ENCODE measurements at places on chromosomes 5 and 9.

- DNase-seq = no peak
Observed at GRCh38 chr5:73763300-73764032, 137.5 kb downstream of the ARHGEF28 start.

DNA sequence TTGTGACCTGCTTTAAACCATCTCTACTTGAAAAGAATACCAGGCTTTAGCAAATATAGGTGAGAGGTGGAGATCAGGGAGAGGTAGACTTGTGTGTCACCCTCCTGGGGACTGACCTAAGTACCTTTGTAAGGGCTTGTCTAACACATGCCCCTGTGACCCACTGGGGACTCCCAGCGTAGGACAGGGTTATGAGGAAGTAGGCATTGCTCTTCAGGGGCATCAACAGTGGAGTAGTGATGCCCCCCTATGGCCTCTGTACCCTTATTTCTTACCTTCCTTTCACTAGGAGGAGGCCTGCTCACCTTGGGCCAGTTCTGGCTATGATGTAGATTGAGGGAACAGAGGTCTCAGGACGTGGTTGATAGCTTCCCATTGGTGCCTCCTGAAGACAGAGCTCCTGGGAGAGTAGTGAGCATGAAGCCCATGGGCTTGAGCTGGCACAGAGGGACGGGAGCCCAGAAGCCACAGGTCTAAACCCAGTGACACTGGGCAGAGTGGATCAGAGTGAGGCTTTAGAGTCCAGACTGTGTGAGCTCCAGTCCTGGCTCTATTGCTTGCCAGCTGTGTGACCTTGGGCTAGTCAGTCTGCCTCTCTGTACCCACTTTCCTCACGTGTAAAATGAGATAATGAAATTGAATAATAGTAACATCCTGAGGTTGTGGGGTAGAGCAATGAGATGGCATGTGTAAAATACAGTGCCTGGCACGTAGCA lies 191.7 kb downstream of the AOPEP start:
- DNase-seq = no peak

DNA sequence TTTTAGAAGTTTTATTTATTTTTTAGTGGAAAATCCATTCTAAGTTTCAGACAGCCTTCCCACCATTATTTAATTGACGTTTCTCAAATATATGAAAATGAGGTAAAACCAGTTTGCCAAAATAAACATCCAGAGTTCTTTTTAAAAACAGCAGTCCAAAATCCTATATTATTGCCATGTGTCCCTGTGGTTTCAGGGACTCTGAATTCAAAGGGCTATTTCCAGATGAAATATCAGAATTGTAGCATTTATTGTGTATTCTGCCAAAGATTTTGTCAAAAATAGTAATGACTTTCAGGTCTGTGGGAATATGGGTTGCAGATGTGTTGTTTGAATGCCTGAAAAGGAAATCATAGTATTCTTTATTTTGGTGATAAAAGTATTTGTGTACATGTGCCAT lies 41.6 kb downstream of the XRCC4 start:
- no peak for DNase-seq

DNA sequence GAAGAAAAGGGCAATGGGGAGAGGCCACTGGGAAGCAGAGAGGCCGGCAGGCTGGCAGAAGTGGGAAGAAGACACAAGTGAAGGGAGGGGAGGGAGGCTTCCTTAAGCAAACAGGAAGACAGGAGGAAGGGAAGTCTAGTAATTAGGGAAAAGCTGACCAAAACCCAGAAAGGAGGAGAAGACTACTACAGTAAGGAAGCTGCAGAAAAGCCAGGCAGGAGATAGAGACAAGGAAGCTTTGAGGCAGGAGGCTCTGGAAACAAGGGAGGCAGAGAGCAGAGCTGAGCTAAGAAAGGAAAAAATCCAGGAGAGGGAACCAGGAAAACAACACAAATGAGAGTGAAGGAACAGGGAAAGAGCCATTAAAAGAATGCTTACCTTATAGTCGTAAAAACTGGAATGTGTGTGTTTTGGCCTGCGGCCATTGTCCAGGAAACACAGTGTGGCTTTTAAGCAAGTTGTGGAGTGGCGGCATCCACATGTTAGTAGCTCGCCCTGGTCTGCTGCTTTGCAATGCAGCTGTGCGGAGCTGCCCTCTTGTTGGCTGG lies 317.1 kb upstream of the CLINT1 start:
- DNase-seq = no peak

DNA sequence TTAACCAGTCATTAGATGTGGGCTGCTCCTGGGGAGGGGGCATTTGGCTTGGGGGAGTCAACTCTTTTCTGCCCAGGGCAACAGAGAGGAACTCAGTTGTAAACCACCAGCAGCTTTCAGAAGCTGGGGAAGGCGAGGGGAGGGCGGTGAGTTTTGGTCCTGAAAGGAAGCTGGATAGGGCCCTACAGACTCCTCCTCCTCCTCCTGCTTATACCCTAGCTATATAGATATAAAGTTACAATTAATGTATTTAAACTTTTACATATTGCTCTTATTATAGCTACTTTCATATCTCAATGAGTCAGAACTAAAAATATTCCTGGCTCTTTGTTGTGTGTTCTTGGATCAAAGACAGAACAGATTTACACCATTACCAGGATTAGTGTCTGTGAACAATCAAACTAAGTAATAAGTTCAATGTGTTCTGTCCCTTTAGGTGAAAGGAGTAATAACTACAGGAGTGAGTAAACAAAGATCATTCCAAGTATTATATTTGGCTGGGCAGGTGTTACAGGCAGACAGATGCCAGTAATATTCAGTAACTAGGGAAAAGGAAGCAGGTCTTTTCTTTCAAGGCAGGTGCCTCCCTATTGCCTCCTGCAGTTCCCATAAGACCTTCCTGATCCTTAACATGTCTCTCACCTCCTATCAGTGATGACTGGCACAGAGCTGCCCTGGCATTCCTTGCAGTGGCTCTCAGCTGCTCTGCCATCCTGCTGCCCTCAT lies 20.5 kb upstream of the VPS13A start:
- no peak for DNase-seq

GRCh38 chr9:109789556-109789955 lies 9.6 kb downstream of the PALM2AKAP2 start:
- DNase-seq = no peak

DNA sequence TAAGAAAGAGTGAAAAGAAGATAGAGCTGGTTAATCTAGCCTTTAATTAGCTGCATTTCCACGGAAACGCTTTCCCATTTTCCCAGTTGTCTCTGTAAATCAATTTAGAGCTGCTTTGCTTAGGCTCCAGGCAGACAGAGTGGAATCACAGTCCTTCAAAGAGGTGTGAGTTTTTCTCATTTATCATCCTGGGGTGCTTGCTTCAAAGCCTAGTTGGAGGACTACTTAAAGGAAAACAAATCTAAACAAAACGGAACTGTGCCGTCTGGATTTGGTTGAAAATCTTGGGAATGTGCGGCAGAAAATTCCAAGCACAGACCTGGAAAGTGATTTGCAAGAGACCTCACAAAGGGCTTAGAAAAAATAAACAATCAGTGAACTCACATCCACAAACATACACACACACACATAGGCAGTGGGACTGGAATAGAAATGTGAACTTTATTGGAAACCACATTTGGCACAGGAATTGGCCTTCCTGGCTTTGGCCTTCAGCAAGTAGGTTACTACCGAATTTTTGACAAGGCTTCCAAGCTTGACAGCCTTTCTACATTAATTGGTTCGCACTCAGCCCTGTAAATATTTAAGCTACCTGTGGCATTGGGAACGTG lies 235.2 kb upstream of the SLC24A2 start:
- DNase-seq = no peak

DNA sequence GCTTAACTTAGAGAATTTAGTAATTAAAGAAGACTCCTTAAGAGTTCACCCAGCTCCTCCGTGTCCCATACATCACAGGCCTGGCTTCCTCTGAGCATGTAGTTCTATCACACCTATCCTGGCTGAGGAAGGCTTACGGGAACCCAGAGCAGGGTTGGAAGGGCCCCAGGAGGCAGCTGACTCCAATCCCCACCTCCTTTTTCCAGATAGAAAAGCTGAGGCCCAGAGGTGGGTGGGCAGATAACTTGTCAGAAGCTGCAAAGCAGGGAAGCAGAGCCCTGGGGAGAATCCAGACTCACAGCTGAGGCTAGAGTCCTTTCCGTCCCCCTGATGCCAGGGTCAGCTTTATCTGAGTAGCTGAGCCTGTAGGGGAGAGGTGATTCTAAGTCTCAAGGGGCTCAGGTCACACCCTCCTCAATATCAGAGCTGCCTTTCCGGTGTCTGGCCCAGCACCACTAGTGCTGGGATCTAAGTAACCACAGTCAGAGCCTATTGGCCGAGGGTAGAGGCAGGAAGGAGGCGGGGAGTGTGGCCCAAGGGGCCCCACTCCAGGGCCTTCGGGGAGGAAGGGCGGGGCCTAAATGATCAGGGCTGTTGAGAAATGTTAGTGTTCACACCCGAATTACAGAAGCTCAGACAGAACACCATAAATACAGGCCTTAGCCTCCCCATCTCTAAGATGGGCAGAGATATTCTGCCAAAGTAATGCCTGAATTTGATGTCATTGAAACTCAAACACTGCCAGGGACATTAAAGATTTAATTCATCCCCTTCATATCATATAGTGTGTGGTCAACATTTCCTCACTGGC lies 9.9 kb downstream of the CCDC69 start:
- peak; percentile 41 for DNase-seq

DNA sequence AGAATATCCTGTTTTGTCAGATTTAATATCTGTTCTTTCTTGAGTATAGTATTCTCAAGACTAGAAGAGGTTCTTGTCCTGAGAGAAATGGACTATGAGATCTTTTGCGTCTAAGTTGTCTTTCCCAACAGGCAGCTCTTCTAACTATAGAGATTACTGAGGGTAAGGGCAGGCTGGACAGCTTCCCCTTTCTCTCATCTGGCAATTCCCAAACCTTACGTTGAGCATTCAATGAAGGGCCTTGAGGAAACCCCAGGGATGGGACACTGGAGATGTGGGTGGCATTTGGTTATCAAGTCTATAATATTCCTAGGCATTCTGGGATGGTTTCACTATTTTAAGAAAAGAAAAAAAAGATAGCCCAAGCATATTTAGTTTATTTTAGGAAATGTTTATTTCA lies 28.0 kb upstream of the C5orf47 start:
- DNase-seq = no peak

GRCh38 chr5:148915224-148915817 lies 88.9 kb downstream of the ADRB2 start:
- DNase-seq = no peak

DNA sequence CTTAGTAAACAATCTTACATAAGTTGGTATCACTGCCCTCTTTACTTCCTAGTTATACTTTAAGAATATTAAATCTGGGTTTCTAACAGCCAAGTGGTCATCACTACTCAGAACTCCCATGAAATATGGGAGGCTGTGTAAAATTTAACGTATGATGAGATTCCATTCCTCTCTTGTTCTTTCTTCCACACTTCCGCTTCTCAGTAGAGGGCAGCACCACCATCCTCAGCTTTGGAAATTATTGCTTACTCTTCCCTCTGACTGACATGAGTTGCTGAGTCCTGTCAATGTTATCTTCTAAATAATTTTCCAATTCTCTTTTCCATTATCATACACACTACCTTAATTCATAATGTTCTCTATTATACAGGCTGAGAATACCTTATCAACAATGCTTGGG lies 194.0 kb downstream of the RFX3 start:
- no peak for DNase-seq

DNA sequence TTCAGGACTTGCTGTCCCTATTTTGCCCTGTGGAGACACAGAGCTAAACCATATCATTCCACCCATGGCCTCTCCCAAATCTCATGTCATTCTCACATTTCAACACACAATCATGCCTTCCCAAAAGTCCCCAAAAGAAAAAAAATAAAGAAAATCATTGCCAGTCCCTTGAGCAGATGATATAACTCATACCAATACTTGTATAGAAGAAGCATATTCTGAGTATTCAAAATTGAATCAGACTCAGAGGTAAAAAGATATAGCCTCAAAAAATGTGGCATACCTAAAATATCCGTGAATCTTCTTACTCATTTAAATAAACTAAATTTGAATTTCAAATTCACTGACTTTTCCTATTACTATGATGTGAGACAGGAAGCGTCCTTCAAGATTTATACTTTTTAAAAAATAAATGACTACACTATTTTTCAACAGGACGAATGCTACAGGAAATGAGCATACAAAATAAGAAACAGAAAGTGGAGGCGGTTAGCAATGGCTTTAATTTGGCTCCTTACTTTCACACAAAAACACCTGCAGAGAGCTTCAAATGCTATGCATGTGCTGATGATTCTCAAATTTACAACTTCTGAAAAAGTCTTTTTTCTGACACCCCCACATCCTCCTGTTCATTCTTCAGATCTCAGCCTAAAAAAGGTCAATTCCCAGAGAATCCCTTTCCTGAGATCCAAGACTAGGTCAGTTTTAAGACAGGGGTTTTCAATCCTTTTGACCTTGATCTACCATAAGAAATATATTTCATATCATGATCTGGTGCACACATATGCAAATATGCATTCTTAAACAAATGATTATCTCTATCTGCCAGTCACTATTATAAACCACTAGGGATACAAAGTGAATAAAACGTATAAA lies 39.6 kb upstream of the DMXL1 start:
- no peak for DNase-seq

- no peak for DNase-seq
Observed at GRCh38 chr9:70439991-70440706, 25.7 kb upstream of the KLF9 start.
